Uterus (tissue), 4 donors: ENCODE measurements at places on chromosomes 6 and 20.

DNA sequence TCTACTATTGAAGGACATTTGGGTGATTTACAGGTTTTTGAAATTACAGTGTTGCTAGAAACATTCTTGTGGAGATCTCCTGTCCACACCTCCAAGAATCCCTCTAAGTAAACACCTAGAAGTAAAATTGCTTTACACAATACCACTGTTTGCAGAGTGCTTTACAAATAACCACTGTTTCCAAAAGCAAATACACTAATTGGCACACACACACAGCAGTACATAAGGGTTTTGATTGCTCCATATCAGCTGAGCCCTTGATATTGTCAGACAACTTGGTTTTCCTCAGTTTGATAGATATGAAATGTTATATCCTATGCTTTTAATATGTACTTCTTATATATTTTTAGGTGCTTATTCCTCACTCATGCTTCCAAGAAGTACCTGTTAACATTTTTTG, 6.3 kb downstream of the HMGN4 start:
- H3K27me3 ChIP-seq = no peaks in the 10 kb centered on the region
- DNase-seq = no peak
- no peak overlapping the region for H3K4me3 ChIP-seq
- H3K27ac ChIP-seq = no peak overlapping the region

DNA sequence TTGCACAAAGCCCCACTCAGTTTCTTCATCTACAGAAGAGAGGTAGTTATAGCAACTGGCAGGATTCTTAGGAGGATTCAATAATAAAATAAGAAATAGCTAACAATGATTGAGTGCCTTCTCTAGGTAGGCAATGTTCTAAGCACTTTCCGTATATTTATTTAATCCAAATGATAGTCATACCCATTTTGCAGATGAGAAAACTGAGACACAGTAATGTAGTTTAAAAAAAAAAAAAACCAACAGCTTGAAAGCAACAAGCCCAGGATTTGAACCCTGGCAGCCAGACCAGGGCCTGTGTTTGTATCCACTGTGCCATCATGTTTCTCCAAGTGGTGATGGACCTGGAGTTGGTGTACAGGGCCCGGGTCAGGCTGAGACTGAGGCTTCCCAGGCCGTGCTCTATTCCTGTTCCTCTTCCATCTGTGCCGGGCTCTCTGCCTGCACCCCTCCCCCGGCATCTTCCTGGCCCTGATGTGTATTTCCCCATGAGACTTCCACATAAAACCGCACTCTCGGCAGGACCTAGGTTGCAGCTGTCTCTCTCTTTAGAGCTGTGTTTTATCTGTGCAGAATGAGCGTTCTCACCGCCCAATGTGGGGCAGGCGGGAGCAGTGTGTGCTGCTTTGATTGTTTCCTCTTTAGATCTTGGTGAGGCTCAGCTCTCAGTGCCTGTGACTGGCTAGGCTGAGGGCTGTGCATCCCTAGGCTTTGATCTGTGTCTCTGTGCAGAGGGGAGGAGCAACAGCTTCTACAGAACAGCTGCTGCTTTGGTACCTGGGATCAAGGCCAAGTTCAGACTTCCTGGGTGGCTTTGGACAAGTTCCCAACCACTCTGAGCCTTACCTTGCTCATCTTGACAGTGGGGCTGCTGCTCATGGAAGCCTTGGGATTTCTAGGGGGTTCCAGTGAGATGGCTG, 49.5 kb downstream of the TOX2 start:
- H3K4me3 ChIP-seq = no peak overlapping the region
- H3K27me3 ChIP-seq = no peaks in the 10 kb centered on the region
- H3K36me3 ChIP-seq = no peaks in the 10 kb centered on the region
- H3K27ac ChIP-seq = no peak overlapping the region
- H3K4me1 ChIP-seq = no peaks in the 10 kb centered on the region

- H3K4me1 ChIP-seq = no peaks in the 10 kb centered on the region
- H3K27me3 ChIP-seq = no peaks in the 10 kb centered on the region
- H3K4me3 ChIP-seq = no peak overlapping the region
- no peak for DNase-seq
Measured at GRCh38 chr20:34940081-34940481, 15.5 kb downstream of the GSS start.

DNA sequence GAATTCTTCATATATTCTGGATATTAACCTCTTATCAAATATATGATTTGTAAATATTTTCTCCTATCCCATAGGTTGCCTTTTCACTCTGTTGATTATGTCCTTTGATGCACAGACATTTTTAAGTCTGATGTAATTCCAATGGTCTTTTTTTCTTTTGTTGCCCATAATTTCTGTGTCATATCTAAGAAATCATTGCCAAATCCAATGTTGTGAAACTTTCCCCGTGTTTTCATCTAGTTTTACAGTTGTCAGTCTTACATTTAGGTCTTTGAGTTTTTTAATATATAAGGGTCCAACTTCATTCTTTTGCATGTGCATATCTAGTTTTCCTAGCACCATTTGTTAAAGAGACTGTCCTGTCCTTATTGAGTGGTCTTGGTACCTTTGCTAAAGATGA, 111.5 kb downstream of the SESN1 start:
- H3K27me3 ChIP-seq = no peaks in the 10 kb centered on the region
- no peak for DNase-seq
- H3K27ac ChIP-seq = no peak overlapping the region

DNA sequence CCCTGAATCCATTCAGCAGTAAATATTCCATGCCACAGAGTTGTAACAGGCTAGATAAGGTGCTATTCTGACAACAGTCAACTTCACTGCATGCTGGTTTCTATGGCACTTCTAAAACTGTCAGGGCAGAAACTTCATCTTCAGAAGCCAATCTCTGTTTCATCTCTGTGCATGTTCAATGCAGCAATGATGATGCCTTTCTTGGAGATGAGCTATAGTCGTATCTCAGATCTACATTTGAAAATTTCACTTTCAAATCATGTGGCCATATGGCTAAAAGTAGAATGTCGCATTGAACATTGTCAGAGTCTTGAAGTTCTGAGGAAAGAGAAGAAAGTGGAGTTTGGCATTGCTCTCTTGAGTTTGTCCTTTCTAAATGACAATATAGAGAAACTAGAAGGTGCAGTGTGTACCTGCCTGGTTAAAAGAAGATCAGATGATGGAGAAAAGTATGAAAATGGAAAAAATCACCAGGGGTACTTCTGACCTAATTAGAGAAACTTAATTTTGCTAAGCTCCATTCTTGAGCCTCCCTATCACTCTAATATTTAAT, 49.0 kb upstream of the VSTM2L start:
- H3K4me1 ChIP-seq = no peaks in the 10 kb centered on the region
- H3K36me3 ChIP-seq = no peaks in the 10 kb centered on the region
- no peaks in the 10 kb centered on the region for H3K27me3 ChIP-seq
- H3K4me3 ChIP-seq = no peak overlapping the region
- DNase-seq = no peak
- H3K27ac ChIP-seq = no peak overlapping the region

DNA sequence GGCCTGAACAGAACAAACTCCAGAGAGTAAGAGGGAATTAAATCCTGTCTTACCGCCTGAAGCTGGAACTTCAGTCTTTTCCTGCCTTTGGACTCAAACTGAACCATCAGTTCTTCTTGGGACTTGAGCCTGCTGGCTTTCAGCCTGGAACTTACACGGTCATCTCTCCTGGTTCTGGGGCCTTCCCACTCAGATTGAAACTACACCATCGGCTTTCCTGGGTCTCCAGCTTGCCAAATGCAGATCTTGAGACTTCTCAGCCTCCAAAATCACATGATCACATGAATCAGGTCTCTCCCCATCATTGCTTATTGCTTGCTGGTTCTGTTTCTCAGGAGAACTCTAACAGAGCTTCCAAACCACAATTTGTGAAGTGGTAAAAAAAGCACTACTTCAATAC, 276.3 kb downstream of the KIF16B start:
- H3K36me3 ChIP-seq = no peaks in the 10 kb centered on the region
- no peak for DNase-seq
- H3K27me3 ChIP-seq = no peaks in the 10 kb centered on the region
- H3K27ac ChIP-seq = no peak overlapping the region
- no peaks in the 10 kb centered on the region for H3K4me1 ChIP-seq
- no peak overlapping the region for H3K4me3 ChIP-seq

- H3K27me3 ChIP-seq = no peaks in the 10 kb centered on the region
- no peaks in the 10 kb centered on the region for H3K4me1 ChIP-seq
- no peak overlapping the region for H3K27ac ChIP-seq
- no peak overlapping the region for H3K4me3 ChIP-seq
- H3K36me3 ChIP-seq = no peaks in the 10 kb centered on the region
Measured at GRCh38 chr20:36251426-36251825, 15.1 kb downstream of the AAR2 start.

GRCh38 chr6:159809149-159809548, 9.1 kb downstream of the PNLDC1 start:
- H3K4me1 ChIP-seq = no peaks in the 10 kb centered on the region
- H3K27ac ChIP-seq = no peak overlapping the region
- H3K36me3 ChIP-seq = no peaks in the 10 kb centered on the region
- DNase-seq = no peak
- H3K4me3 ChIP-seq = no peak overlapping the region

- H3K4me3 ChIP-seq = no peak overlapping the region
- no peak for DNase-seq
- no peaks in the 10 kb centered on the region for H3K4me1 ChIP-seq
- no peaks in the 10 kb centered on the region for H3K27me3 ChIP-seq
- H3K27ac ChIP-seq = no peak overlapping the region
Measured at GRCh38 chr6:129009851-129010250, 126.9 kb downstream of the LAMA2 start.

DNA sequence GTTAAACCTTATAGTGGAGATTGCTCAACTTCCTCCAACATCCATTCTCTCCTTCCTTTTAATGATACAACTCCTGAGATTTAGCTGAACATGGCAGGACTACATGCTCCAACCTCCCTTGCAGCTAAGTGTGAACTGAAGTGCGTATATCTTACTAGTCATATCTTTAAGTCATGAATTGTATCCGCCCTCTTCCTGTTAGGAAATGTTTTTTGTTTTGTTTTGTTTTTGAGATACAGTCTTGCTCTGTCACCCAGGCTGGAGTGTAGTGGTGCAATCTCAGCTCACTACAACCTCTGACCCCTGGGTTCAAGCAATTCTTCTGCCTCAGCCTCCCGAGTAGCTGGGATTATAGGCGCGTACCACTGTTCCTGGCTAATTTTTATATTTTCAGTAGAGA, 8.8 kb upstream of the OSTM1 start:
- no peak for DNase-seq
- H3K36me3 ChIP-seq = no peaks in the 10 kb centered on the region
- no peaks in the 10 kb centered on the region for H3K27me3 ChIP-seq
- H3K4me1 ChIP-seq = no peaks in the 10 kb centered on the region
- no peak overlapping the region for H3K4me3 ChIP-seq

- H3K27me3 ChIP-seq = no peaks in the 10 kb centered on the region
- no peaks in the 10 kb centered on the region for H3K36me3 ChIP-seq
- H3K27ac ChIP-seq = no peak overlapping the region
- H3K4me3 ChIP-seq = no peak overlapping the region
- no peaks in the 10 kb centered on the region for H3K4me1 ChIP-seq
- DNase-seq = no peak
Measured at GRCh38 chr6:130161683-130162404, 60.9 kb downstream of the SAMD3 start.

- DNase-seq = no peak
- no peaks in the 10 kb centered on the region for H3K36me3 ChIP-seq
Measured at GRCh38 chr6:131281471-131282270, 146.4 kb downstream of the AKAP7 start.

GRCh38 chr6:91743756-91744155, 1156.9 kb upstream of the MAP3K7 start:
- H3K4me3 ChIP-seq = no peak overlapping the region
- H3K27ac ChIP-seq = no peak overlapping the region
- H3K4me1 ChIP-seq = no peaks in the 10 kb centered on the region
- DNase-seq = no peak

DNA sequence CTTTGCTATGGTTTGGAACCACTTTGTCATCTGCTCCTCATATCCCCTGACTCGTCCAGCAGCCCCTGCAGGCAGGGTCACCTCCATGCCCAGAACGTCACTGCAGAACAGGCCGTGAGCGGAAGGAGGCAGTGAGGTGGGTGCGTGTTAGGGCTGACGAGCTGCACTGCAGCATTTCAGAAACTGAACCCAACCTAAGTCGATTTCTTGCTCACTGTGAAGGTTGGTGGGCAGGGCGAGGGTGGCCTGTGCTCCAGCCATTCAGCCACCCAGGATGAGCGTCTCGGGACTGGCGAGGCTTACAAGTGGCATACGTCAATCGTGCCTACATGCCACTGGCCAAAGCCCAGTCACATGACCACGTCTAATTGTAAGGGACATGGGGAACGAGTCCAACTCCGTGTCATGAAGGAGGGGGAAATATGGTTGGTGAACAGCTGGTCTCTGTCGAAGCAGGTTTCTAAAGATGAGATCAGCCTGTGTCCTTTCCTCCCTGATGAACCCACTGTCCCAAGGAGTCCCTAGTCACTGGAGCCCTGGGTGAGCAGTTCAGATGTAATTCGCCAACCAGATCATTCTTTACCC, 289.1 kb downstream of the TAF4 start:
- no peak overlapping the region for H3K4me3 ChIP-seq
- no peak overlapping the region for H3K27ac ChIP-seq
- DNase-seq = no peak

GRCh38 chr6:29791786-29792122, 35.9 kb upstream of the HLA-G start:
- no peak for DNase-seq
- H3K36me3 ChIP-seq = no peaks in the 10 kb centered on the region
- peaks cover 5% of the 10 kb centered on the region for H3K4me1 ChIP-seq
- no peaks in the 10 kb centered on the region for H3K27me3 ChIP-seq

GRCh38 chr6:99761711-99762110, 155.1 kb downstream of the PRDM13 start:
- H3K27me3 ChIP-seq = peaks cover 6% of the 10 kb centered on the region
- no peaks in the 10 kb centered on the region for H3K4me1 ChIP-seq
- H3K27ac ChIP-seq = no peak overlapping the region

DNA sequence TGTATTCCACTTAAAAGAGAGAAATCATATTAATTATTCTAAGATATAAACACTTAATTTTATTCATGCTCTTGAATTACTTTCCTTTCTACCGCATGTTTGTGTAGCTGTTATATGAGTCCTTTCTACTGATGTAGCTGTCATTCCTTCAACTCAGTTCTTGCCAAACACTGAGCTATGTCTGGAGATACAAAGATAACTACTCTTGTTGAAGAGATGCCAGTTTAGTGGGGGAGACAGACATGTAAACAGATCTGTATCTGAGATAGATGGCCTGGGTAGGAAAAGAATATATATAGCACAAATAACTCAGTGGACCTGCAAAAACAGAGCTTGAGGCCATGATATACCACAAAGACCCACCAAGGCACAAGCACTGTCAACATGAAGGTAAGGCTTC, 157.3 kb downstream of the BTBD9 start:
- DNase-seq = no peak
- no peak overlapping the region for H3K4me3 ChIP-seq
- H3K27ac ChIP-seq = no peak overlapping the region
- no peaks in the 10 kb centered on the region for H3K36me3 ChIP-seq

DNA sequence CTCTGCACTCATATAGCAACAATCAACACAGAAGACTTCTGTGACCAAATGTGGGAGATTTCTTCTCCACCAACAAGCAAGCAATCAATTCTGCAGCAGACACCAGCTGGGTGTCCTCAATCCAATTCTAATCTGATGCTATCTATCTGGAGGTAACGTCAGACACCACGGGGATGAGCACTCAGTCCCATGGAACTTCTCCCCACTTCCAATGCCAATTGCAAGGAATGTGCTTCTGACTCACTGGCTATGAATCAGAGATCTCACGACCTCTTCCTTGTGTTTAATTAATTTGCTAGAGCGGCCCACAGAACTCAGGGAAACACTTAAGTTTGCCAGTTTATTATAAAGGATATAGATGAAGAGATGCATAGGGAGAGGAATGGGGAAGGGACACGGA, 103.5 kb upstream of the SIRPG start:
- H3K4me3 ChIP-seq = no peak overlapping the region
- DNase-seq = no peak
- no peak overlapping the region for H3K27ac ChIP-seq
- H3K36me3 ChIP-seq = no peaks in the 10 kb centered on the region
- no peaks in the 10 kb centered on the region for H3K4me1 ChIP-seq
